ENCODE measurements at places on chromosomes 6 and 20.

GRCh38 chr6:160202411-160202810, 56.2 kb downstream of the SLC22A2 start:
- peak; percentile 35 for DNase-seq

- DNase-seq = no peak
These were observed 66.6 kb downstream of the IPCEF1 start for GRCh38 chr6:154289818-154290508.

GRCh38 chr6:83770910-83771309, 62.0 kb upstream of the SNAP91 start:
- DNase-seq = no peak

DNA sequence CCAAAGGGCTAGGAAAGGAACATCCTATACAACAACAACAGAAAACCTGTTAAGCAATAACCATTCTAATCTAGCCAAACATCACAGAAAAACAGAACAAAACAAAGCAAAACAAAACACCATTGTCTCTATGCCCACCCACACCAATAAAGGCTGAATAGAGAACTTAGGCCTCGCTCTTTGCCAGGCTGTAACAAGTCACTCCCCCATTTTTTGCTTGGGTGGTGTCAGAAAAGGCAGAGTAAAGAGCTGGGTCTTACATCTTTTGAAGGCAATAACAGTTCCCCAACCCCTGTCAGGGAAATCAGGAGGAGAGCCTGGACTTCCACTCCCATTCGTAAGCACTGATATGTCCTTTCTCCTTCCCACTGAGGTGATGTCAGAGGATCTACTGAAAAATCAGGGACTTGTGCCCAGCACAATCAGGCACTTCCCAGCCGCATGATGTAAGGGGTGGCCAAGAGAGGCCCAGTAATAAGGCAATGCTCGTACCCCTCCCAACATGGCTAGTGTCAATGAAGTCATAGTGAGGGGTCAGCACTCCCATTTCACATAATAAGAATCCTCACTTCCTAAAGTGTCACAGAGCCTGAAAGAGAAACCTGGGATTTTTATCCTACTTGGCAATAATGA, 31.0 kb downstream of the THEMIS start:
- DNase-seq = no peak

- DNase-seq = peak; percentile 75
These were observed 44.1 kb downstream of the NHSL1 start for GRCh38 chr6:138454981-138455706.
